ENCODE measurements at places on chromosomes 2 and 18.

GRCh38 chr2:225608136-225608535, 208.6 kb downstream of the NYAP2 start:
- H3K27ac ChIP-seq, result no peak overlapping the region
- H3K36me3 ChIP-seq, result no peaks in the 10 kb centered on the region
- no peaks in the 10 kb centered on the region for H3K4me1 ChIP-seq
- H3K27me3 ChIP-seq, result no peaks in the 10 kb centered on the region
- DNase-seq, result no peak

DNA sequence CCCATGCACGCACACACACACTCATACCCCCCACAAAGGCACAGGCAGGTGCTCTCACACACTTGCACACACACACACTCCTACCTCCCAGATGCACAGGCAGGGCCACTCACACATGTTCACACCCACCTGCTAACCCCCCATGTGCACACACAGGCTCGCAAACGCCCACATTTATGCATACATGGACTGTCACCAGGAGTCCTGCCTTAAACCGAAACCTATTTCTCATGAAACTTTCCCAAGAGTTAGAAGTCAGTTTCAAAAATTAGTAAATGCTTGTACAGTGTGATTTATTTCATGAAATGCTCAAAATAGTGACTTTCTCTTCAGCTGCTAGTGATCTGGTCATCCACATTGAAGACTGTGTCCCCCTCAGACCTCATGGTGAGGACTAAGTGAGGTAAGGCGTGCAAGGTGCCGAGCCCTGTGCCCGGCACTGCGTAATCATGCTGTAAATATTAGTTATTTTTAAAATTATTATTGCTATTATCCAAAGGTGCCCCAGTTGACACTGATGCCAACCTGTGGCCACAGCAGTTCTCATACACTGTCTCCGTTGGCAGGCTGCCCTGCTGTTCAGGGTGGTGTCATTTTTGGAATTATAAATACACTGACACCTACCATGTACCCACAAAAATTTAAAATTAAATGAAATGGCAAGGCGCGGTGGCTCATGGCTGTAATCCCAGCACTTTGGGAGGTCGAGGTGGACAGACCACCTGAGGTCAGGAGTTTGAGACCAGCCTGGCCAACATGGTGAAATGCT, 12.4 kb downstream of the CNNM4 start:
- H3K4me3 ChIP-seq, result peak overlapping the region; percentile 72
- H3K27me3 ChIP-seq, result no peaks in the 10 kb centered on the region
- no peak for DNase-seq
- peaks cover 22% of the 10 kb centered on the region for H3K4me1 ChIP-seq
- H3K27ac ChIP-seq, result peak overlapping the region; percentile 82

- no peak for DNase-seq
- no peaks in the 10 kb centered on the region for H3K4me1 ChIP-seq
- no peak overlapping the region for H3K4me3 ChIP-seq
- no peaks in the 10 kb centered on the region for H3K36me3 ChIP-seq
These were observed 152.2 kb downstream of the PID1 start for GRCh38 chr2:229118927-229119326.

DNA sequence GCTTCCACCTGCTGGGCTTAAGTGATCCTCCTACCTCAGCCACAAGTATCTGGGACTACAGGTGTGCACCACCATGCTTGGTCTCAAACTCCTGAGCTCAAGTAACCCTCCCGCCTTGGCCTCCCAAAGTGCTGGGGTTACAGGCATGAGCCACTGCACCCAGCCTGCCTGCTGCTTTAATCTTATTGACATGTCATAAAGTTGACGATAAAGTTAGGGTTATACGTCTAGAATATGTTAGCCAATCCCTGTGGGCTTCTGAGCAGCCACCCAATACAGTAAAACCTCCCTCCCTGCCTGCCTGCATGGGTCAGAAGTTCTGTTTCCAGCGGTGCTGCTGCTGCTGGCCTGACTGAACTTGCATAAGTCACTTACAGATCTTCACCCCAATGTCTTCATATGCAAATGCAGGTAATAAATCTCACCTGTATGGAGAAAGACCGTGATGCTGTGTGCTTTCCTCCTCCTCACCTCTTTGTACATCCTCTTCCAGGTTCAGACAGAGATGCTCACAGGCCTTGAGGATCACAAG, 30.1 kb downstream of the TGIF1 start:
- no peak for DNase-seq
- H3K27me3 ChIP-seq, result no peaks in the 10 kb centered on the region
- H3K4me1 ChIP-seq, result no peaks in the 10 kb centered on the region
- no peaks in the 10 kb centered on the region for H3K36me3 ChIP-seq
- H3K4me3 ChIP-seq, result no peak overlapping the region

DNA sequence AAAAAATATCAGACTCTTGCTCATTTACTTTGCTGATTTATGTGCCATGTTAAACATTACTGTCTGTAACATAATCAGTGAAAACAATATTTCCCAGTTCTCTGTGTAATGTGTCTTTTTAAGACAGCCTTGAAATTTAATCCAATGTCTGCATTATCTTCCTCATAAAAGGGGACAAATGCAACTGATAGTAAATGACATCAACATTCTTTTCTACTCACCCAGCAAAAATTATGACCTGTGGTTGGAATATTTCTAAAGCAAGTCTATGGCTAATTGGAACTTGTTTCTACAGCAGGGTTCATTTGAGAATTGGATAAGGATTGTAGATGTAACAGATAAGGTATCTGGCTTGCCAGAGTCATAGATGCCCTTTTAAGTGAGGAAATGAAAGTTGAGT, 34.8 kb downstream of the C1D start:
- no peaks in the 10 kb centered on the region for H3K36me3 ChIP-seq
- H3K27me3 ChIP-seq, result no peaks in the 10 kb centered on the region
- H3K4me1 ChIP-seq, result no peaks in the 10 kb centered on the region
- no peak overlapping the region for H3K4me3 ChIP-seq

DNA sequence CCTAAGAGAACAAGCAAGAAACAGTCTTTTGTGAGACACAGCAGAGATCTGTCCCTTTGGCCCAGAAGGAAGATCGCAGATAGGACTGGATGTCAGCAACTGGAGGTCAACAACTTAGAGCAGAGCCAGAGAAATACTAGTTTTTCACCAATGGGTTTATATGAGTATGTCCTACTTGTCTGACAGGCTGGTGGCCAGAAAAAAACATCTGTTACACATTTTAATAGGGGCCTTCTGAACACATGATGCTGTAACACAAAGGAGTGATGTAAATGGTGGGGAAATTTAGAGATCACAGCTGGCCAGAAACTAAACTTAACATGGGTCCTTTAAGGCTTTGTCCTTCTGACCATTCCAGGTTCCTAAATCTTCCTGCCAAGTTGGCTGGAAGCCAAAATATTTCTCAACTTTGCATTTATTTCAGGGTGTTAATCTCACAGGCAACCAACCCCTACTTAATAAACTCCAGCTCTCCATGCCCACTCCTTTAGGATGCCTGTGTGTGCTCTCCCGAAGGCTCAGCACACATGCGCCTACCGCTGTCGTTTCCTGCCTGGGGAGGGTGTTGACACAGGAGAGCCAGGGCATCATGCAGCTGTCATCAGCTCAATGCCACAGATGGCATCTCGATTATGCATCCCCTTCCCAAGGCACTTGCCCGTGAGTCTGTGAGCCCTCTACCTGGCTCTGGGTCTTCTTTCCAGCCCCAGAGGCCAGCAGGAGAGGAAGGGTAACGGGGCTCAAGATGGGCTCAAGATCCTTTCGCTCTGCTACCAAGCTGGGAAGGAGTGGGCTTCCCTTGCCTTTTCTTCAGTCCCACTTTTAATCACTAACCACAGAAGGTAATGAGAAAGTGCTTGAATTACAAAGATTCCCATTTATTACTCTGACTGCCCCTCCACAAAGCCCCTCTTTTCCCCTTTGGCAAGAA, 252.5 kb downstream of the ETAA1 start:
- no peaks in the 10 kb centered on the region for H3K4me1 ChIP-seq
- no peak for DNase-seq
- no peaks in the 10 kb centered on the region for H3K27me3 ChIP-seq

Measured in T-cell (primary cell).